ENCODE measurements at places on chromosomes 4 and X. TPM values are rescaled to one million over a fixed set of nuclear protein-coding genes. Genes with fewer than 3 reads are reported as not detected.
A peak's percentile ranks its signal among the peaks of the same experiment; 100 is the strongest.

CXorf65 gene
- 17.1 TPM for total RNA-seq

ODAM gene
- not detected for total RNA-seq

XG gene
- 0.65 TPM for total RNA-seq

ASB12 gene
- not detected for total RNA-seq

SLIT2 gene
- 0.07 TPM for total RNA-seq

CLDN34 gene
- not detected for total RNA-seq

PSAPL1 gene
- total RNA-seq = not detected

OPRPN gene
- not detected for total RNA-seq

TRPC5OS gene
- not detected for total RNA-seq

ARSJ gene
- not detected for total RNA-seq

SOWAHB gene
- total RNA-seq = not detected

BTC gene
- total RNA-seq = not detected

TMEM47 gene
- total RNA-seq = not detected

DNA sequence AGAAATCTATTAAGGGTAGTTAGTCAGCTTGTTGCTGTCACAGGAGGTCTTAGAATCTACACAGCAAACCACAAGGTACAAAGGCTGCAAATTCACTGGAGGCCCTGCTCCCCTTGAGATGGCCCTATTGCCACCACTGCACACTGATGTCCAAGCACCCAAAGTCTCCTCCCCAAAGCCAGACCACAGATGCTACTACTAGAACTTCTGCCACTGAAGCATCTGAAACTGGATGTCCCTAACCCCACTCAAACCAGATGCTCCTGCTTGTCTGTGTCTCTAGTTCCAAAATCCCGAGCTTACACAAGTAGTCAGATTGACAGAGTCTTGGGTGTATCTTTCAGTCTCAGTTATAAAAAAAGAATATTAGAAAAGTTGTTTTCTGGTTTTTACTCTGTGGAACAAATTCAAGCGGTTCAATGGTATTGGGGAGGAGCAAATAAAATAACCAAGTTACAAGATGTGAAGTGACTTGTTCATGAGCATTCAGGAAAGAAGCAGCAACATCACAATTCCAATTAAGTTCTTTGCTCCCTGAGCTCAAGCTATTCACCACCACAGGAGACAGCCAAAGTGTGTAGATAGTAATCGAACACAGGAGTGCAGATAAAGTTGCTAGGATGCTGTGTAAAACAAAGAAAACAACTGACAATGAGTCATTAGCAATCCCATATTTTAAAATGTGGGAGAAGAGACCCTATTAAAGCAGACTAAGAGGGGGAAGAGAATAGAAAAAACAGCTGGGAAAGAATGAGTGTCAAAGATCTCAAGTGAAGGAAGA is 352.3 kb downstream of the PDGFC start:
- no peak for DNase-seq

GRCh38 chrX:55619547-55619946 is 3.7 kb upstream of the FOXR2 start:
- no peak for DNase-seq

DNA sequence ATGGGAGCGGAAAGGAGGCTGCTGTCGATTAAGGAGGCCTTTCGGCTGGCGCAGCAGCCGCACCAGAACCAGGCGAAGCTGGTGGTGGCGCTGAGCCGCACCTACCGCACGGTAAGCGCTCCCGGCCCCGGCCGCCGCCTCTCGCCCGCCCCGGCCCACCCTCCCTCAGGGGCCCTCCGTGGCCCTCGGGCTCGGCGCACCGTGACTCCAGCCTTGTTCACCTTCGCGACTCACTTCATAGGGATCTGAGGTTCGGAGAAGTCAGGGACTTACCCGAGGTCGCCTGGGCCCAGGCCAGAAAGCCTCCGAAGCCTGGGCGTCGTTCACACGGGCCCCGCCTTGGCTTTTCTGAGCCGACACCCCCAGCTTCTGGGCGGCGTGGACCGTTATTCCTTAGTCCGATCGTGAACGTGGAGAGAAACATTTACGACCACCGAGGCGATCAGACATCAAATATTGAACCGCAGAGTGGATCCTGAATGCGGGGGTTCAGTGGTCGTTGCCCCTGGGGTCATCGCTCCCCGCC is 362 bp downstream of the NCAPG start:
- no peak for DNase-seq

DNA sequence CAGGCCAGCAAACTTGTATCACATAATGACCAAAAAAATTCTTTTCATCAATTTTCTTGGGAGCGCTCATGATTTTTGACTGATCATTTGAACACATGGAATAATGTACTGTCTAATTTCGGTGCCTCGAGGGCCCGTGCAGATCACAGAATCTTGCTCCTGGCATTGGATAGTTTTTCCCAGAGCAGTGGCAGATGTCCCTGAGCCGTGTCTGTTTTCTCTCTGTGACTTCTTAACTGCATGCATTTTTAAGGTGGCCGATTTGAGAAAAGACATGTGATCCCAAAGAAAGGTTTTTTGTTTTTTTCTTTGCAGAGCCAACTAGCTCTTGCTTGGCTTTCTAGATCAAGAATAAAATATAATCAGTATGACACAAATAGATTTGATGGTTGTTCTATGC is 19.7 kb downstream of the GPRIN3 start:
- DNase-seq = no peak

GRCh38 chr4:12897954-12898353 is 586.2 kb downstream of the RAB28 start:
- no peak for DNase-seq

- DNase-seq = no peak
These were observed 1.7 kb upstream of the PCDH10 start for GRCh38 chr4:133147286-133147821.

GRCh38 chrX:132171881-132172280 is 44.1 kb upstream of the FRMD7 start:
- DNase-seq = no peak

GRCh38 chr4:95077864-95078263 is 320.1 kb downstream of the BMPR1B start:
- no peak for DNase-seq

GRCh38 chr4:152900395-152900794 is 35.7 kb upstream of the FHDC1 start:
- DNase-seq = no peak

- no peak for DNase-seq
These were observed 1286.6 kb downstream of the FSTL5 start for GRCh38 chr4:160877087-160877790.

- DNase-seq = no peak
These were observed 26.4 kb downstream of the NKX1-1 start for GRCh38 chr4:1379801-1380331.

- no peak for DNase-seq
These were observed 130.1 kb downstream of the KLHL34 start for GRCh38 chrX:21528076-21528475.

GRCh38 chr4:6992728-6993677 is 50.2 kb upstream of the TADA2B start:
- DNase-seq = no peak

DNA sequence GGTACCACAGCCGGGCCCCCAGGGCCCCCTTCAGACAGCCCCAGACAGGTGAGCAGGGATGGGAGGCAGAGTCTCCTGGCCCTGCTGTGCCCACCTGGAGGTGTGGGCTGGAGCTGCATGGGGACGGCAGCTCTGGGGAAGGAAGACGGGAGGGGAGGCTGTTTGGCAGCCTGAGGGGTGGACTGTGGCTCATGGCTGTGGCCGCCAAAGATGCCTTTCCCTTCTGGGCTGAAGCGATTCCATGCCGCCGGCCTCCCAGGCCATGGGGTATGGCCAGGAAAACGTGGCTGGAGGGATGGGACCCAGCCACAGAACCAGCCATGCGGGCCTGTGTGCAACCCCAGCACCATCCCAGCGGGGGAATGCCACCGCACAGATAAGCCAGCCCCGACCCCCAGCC is 65.7 kb downstream of the FAM53A start:
- no peak for DNase-seq

- no peak for DNase-seq
These were observed 54.9 kb upstream of the IRF2 start for GRCh38 chr4:184529283-184529682.

DNA sequence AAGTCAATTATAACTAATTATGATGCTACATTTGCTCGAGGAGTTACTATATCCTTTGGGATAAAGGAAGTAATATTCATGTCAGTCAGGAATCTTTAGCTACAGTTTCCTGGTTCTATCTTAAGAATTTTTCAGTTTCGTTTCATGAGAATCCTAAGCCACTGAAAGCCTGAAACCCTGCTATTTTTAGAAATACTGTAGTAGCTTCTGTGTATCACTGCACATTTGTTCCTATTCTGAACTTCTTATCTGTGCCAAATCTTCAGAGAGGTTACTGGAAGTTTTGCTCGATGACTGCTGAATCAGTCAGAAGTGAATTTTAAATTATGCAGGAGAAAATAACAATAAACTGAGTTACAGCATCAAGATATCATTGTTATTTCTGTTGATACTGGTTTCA is 249.2 kb downstream of the TENM3 start:
- DNase-seq = no peak

DNA sequence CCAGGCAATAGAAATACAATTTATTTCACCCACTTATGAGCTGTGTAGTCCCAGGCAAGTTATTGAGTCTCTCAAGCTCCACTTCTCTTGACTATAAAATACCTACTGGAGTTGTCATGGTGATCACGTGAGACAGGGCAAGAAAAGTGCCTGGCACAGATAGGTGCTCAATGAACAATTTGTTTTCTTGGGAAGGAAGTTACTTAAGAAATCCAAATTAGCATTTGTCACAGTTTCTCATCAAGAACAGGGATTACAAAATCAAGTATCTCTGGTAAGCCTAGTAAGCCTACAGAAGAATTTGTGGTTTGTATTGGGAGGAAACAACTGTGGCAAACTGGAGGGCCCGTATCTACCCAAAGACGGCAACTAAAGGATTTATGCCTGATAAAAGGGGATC is 37.5 kb upstream of the RASGEF1B start:
- no peak for DNase-seq

DNA sequence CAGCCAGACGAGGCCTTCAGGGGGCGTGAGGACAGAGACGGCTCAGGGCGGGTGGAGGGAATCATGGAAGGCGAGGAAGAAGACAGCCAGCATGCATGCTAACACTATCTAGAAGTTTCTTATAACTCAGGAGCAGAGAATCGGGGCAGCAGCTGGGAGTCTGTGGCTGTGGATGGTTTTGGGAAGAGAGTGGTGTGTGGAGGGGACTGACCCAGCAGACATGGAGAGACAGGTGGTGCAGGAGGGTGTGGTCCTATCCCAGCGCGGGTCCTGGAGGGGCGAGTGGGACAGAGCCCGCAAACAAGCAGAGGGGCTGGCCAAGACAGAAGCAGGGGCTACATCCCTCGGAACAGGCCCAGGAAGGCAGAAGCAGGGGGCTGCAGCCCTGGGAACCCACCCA is 192.1 kb downstream of the AFAP1 start:
- DNase-seq = no peak

GRCh38 chrX:112668476-112669409 is 11.0 kb downstream of the LHFPL1 start:
- DNase-seq = no peak

DNA sequence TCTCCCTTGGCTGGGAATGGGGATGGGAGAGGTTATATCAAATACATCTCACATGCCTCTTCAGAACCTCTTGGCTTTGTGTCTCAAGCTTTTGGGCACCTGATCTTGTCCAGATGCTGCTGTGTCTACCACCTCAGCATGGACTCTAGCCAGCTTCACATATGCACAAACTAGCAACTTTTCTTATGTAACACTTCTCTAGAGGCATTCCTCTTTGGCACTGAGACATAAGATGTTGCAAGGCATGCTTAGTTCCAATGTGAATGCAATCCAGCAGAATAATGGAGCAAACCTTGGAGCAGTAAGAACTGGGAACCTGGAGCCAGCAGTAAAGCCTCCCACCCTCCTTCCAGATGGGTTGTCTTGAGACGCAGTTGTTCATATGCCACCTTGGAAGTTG is 113.4 kb upstream of the TMEM47 start:
- no peak for DNase-seq

- DNase-seq = no peak
These were observed 466.8 kb upstream of the INTU start for GRCh38 chr4:127165971-127166370.

DNA sequence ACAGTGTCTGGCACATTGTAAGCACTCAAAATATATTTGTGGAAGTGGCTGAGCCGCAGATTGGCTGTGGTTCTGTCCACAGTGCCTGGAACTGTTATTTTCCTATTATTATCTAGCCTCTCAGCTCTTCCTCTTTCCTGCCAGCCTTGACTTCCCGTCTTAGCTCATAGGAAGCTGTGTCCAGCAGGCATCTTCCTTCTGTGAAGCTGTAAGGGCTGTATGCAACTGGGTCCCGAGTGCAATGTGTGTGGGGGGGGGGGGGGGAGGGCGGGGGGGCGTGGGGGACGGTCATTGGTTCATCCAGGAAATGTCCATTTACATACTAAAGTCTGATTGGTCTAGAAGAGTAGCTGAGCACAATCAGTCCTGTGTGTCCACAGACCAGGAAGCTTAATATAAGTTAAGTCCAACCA is 210.7 kb downstream of the PDGFRA start:
- DNase-seq = no peak

- DNase-seq = peak; percentile 11
These were observed 104.7 kb downstream of the MAML3 start for GRCh38 chr4:140049024-140049848.

DNA sequence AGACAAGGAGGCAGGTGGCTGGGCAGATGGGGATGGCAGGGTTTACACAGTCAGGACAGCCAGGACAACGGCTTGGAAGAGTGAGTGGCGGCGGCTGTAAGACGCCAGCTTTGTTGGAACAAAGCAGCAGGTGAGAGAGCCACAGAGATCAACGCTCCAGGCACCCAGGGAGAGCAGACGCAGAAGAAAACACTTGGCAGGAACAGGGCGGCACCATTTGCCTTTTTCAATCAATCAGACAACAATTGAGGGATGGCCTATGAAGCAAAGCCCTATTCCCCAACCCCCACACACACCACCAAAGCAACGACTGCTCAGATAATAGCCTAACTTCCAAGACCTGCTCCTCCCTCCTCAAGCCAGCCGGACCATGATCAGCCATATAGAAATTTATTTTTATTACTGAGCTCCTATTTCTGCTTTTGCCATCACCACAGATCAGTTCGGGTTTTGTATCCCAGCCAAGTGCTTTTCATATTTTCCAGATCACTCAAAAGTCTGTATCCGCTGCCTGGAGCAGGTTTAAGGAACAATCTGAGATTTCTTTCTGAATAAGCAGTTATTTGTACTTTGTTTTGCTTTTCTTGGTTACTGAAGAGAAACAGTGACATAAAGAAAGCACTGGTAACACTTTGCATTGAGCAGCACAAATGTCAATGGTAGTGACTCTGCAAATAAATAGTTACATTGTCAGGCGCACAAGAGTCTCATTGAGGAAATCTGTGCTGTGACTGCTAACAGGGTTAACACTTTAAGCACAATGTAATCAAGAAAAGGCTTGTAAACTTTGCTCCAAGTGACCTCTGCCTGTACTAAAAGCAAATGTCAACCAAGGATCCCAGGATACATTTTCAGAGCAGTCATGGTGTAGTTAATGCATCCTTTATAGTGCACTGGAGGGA is 81.8 kb upstream of the RBPJ start:
- DNase-seq = no peak

- no peak for DNase-seq
These were observed 173.9 kb downstream of the GRIA3 start for GRCh38 chrX:123357941-123358340.

Measured in activated T-helper 1 cell treated with anti-CD3 and anti-CD28 coated beads, Interleukin-12 subunit alpha, Interleukin-12 subunit beta, Interleukin-2, Interleukin-4 antibody, amounts not matched to agents 30 ng/mL and 10 ng/mL and 1 ng/mL, durations not matched to agents 14 hours and 24 hours and 36 hours (primary cell).